ENCODE measurements at places on chromosomes 1 and 21.
A peak's percentile ranks its signal among the peaks of the same experiment; 100 is the strongest.

- no peak for DNase-seq
Observed at GRCh38 chr1:153122831-153123421, 9.6 kb upstream of the SPRR2F start.

GRCh38 chr1:17104782-17105181, 14.5 kb downstream of the PADI2 start:
- DNase-seq: no peak

DNA sequence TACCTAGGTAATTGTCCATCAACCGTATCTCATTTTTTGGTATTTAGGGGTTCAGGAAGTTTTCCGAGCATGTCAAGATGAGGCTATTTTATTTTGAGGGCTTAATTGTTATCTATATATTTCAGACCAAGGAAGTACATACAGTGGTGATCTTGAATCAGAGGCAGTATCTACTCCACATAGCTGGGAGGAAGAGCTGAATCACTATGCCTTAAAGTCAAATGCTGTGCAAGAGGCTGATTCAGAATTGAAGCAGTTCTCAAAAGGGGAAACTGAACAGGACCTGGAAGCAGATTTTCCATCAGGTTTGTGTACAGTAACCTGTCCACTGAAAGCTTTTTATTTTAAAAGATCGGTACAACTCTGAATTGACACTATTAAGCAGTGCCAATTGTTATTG, 130.2 kb downstream of the ZMYM4 start:
- DNase-seq: no peak

- peak; percentile 6 for DNase-seq
Observed at GRCh38 chr1:240189386-240189989, 97.8 kb downstream of the FMN2 start.

DNA sequence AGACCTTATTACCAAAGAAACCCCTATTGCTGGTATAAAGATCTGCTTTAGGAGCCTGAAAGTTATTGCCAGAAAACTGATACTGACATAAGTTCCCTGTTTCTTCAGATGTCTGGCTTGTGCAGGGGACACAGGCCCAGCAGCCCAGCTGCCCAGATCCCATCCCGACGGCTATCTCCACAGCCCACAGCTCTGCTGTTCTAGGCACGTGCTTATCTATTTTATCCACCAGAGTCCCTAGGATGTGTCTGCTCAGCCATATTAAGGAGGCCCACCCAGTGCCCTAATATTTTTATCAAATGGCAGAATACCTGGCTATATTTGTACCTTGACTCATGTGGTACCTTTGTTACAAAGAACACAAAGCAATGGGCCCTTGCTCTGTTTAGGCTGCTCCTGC, 58.9 kb downstream of the DDX20 start:
- DNase-seq: no peak

GRCh38 chr1:94327001-94327690, 89.8 kb upstream of the ARHGAP29 start:
- no peak for DNase-seq

DNA sequence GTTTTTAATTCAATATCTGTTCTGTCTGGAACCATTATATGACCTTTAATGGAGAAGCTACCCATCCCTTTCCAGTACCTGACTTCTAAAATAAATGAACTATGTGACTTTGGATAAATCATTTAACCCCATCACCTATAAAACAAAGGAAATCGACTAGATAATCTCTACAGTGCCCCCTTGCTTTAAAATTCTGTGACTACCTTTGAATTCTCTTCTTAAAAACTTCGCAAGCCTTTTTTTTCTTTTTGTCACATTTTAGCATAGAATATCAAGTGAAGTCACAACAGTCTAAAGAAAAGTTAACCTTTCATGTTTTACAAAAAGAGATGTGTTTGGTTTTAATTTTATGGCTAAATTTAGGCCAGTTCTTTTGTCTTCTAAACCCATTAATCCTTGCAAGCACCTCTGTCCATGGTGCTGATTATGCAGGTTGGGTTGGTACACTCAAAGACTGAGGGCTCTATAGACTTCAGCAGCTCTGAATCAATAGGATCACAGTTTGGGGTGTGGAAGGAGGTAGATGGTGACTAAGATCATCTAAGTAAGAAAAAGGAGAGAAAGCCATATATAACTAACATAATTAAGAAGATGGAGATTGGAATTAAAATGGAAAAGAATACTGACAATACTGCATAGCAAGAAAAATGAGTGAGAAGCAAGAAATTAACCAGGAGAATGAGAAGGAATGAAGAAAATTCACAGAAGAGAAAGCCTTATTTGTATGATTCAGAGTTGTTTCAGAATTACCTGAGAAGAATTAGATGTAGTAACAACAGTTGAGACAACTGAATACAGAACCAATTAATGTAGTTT, 59.2 kb downstream of the TBX15 start:
- DNase-seq: no peak

- no peak for DNase-seq
Observed at GRCh38 chr1:183810121-183810520, 5.2 kb downstream of the RGL1 start.

DNA sequence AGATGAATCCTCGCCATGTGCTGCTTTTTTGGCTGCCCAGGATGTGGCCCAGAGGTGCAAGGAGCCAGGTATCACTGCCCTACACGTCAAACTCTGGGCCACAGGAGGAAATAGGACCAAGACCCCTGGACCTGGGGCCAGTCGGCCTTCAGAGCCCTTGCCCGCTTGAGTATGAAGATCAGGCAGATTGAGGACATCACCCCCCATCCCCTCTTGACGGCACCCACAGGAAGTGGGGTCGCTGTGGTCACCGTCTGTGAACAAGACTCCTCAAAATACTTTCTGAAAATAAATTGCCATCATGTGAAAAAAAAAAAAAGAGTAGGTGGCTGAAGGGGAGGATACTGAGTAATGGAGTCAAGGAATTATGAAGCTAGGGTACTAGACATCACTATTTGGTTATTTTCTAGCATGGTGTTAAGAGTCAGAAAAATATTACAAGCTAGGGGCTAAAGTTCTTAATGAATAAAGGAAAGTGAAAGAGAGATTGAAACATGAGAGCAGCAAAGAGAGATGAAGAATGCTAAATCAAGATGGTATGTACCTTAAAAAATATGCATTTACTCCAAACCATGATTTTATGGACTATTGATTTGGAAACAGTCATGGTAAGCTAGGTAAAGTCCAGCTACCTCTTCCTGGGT, 84.9 kb downstream of the CLEC20A start:
- DNase-seq: no peak

- DNase-seq: peak; percentile 16
Observed at GRCh38 chr1:201254625-201255478, 28.5 kb upstream of the PKP1 start.

DNA sequence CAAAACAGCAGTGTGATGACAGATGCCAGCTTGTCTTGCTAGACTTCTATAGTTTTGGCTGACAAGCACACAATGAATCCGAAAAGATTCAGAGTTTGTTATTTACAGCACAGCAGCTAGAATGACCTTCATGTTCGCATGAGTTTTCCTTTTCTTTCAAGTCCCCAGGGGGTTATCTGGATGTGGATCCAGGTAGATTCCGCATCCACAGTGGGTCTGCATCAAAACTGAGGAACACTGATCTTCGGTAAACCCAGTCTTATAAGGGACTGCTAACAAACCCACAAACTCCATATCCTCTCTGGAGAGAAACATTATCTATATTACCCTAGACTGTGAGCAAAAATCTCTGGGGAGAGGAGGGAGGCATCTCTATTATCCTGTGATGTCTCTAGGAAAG, 69.0 kb upstream of the DEPDC1 start:
- no peak for DNase-seq

- no peak for DNase-seq
Observed at GRCh38 chr1:24528744-24529143, 26.1 kb downstream of the RCAN3 start.

DNA sequence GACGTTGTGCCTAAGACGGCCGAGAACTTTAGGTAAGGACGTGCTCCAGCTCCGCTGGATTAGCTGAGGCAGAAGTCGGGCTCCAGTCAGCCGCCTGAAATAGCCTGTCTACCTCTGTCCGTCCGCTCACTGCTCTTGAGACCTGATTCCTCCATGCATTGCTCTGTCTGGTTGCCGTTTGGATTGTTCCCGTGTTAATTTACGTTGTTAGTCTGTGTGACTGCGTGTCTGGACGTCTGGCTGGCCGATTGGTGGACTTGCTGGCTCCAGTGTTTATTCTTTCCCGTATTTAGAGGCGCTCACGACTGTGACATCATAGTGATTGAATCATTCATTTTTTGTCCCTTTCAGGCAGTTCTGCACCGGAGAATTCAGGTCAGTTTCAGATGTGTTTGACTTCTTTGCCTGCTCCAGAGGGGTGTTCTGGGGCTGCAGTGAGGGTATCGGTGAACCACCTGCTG, 684 bp downstream of the PPIH start:
- DNase-seq: no peak

DNA sequence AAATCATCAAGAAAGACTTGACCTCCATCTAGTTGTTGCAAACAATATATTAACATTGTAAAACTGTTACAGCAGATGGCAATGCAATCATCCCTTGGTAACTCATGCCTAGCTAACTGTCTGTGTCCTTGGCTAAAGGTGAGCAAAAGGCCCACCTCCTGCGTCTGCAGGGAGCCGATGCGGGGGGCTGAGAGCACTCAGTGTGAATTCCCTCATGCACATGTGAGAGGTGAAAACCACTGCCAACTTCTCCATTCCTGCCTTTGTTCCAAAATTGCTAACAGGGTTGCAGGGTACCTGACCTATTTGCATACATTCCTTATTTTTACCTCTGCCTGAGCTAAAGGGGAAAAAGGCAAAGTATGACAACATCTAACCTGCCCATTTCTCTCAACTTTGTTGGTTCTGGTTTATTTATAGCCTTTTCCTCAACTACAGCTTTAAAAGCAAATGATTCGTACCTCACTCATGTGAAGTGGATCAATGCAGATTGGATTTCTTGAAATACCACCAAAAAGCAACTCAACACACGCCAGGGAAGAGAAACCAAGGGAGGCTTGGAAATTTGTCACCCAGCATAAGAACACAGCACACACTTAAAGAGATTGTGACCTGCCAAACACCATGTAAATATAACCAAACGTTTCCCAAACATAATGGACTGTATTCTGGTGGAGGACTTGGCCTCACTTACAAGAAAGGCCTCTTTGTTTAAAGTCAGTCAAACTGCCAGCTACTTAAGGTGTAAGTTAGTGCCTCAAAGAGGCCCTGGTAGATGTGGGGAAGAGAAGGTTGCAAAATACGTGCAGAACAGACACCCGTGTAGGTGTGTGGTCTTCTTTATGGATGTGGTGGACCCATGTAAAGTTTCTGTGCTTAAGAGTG, 651.0 kb downstream of the SMYD3 start:
- no peak for DNase-seq

DNA sequence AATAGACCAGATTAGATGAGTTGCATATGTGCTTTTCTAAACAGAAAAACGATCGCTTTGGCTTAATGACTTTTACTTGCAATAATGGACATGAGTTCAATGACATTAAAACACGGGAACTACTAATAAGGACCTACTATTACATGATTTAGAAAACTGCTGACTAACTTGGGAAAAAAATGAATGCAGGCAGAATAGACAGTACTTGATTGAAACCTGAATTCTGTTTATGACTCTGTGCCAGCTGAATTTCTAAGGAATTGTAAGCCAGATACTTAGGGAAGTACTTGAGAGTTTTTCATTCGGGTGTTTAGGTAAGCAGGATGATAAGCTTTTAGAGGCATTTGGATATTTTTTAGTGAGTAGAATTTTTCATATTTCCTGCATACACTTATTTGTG, 12.0 kb downstream of the ADGRL2 start:
- DNase-seq: no peak

DNA sequence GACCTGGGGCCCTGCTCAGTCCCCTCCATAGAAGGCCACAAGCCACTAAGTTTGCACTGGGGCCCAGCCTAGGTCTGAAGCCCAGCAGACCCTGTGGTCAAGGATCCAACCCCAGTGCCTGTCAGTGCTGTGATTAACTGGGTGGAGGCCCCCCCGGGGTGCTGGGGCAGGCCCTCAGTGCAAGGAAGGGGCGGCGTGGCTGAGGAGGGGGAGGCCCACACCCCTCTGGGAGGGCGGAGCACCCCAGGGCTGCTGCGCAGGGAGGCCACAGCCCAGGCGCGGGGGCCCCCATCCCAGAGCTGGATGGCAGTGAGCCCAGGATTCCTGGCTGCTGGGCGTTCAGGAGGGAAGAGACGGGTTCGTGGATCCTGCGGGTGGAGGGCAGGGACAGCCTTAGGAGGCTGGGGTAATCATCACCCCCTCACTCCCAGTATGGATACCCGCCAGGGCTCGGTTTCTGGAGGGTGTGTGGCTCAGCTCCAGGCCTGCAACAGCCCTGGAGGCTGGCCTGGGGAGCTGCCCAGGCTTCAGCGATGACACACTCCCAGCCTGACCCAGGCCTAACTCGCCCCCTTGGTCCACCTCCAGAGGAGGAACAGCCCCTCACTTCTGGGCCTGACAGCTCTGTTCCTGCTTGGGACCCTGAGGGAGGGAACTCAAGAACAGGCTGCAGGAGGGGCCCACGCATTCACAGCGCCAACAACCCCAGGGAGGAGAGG, 890 bp downstream of the GJC2 start:
- DNase-seq: no peak

DNA sequence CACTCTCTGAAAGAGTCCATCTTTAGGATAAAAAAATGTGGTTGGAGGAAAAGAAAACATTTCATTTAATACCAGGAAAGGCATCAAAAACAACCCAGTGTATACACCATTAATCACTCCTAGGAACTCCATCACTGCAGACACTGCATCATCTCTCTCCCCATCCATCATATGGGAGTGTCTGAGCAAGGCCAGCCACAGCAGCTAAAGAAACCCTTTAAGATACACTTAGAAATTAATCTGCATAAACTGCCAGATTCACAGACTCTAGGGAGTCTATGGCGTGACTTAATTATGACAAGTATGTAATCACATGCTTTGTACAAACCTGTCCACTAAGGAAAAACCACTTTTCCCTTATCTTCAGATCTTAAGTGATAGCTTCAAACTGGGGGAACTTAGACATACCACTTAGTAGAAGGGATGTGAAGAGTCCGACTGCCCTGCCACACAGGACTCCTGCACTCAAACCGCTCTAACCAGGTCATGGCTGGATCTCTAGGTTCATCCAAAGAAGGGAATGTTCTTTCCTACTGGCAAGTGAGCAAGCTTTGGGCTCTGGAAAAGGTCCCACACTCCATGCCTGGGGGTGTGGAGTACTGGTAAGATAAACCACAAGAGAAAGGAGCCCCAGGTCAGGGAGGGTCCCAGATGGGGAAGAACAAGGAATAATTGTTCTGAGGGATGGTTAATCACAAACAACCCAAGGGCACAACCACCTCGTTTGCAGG, 61.0 kb upstream of the C8B start:
- no peak for DNase-seq

DNA sequence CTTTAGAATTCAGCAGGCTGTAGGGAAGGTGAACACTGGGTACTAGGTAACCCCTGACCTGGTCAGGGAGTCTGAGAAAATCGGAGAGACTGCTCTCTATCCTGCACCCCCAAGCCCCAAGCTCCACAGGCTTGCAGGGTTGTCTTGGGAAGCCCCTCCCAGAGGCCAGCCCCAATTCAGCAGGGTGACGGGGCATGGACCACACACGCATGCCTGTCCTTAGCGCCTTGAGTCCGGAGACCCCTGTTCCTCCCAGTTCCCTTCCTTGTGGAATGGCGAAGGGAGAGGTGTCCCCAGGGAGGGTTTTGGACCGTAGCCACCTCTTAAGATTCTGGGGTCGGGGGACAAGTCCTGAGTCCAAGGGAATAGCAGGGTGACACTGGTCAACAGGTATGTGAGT, 116.1 kb downstream of the HLCS start:
- DNase-seq: no peak

GRCh38 chr1:108699375-108700332, 7.5 kb downstream of the PRPF38B start:
- DNase-seq: no peak

GRCh38 chr1:234372011-234372757, 1.1 kb upstream of the COA6 start:
- no peak for DNase-seq

All from activated CD4-positive, alpha-beta T cell treated with anti-CD3 and anti-CD28 coated beads for 4 hours (primary cell).